Activated CD8-positive, alpha-beta memory T cell treated with anti-CD3 and anti-CD28 coated beads, Interleukin-2, amount 50 U/mL, for 4 hours (primary cell): ENCODE measurements at places on chromosomes 12 and 14.

GRCh38 chr14:31411218-31411727 is 9.1 kb downstream of the HEATR5A start:
- DNase-seq: no peak

- no peak for DNase-seq
Observed at GRCh38 chr12:128033473-128033872, 233.5 kb upstream of the TMEM132C start.

- no peak for DNase-seq
Observed at GRCh38 chr14:59085207-59085739, 103.2 kb upstream of the DAAM1 start.

DNA sequence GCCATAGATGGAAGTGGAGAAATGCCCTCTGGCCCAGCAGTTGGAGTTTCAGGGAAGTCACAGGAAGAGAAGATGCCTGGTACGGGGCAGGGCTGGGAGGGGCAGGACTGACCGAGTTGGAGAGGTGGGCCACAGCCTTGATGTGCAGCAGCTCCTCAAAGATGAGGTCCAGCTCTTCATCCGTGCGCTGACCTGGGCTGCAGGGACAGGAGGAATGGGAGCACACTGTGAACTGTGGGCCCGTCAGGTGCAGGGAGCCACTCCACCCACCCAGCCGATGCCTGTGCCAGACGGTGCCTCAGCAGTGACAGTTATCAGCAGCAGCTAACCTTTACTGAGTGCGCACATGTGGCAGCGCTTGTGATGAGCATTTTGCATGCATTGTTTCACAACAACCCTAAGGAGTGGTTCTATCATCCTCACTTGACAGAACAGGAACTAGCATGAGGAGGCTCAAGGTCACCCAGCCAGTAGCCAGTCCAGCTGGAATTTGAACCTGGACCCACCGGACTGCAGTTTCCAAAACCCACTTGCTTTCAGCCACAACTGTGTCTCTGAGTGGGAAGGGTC is 8.4 kb downstream of the RAPGEF3 start:
- DNase-seq: no peak

DNA sequence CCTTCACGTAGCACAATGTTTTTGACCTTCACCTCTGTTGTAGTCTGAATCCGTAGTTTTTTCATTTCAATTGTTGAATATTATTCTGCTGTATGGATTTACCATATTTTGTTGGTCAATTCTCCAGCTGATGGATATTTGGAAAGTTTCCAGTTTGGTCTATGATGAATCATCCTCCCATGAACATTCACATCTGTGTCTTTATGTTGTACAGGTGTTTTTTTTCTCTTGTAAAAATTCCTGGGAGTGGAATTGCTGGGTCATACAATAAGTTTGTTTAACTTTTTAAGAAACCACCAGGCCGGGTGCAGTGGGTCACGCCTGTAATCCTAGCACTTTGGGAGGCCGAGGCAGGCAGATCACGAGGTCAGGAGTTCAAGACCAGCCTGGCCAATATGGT is 36.7 kb upstream of the GNG2 start:
- no peak for DNase-seq

GRCh38 chr12:9118158-9118557 is 2.4 kb upstream of the A2M start:
- DNase-seq: no peak

DNA sequence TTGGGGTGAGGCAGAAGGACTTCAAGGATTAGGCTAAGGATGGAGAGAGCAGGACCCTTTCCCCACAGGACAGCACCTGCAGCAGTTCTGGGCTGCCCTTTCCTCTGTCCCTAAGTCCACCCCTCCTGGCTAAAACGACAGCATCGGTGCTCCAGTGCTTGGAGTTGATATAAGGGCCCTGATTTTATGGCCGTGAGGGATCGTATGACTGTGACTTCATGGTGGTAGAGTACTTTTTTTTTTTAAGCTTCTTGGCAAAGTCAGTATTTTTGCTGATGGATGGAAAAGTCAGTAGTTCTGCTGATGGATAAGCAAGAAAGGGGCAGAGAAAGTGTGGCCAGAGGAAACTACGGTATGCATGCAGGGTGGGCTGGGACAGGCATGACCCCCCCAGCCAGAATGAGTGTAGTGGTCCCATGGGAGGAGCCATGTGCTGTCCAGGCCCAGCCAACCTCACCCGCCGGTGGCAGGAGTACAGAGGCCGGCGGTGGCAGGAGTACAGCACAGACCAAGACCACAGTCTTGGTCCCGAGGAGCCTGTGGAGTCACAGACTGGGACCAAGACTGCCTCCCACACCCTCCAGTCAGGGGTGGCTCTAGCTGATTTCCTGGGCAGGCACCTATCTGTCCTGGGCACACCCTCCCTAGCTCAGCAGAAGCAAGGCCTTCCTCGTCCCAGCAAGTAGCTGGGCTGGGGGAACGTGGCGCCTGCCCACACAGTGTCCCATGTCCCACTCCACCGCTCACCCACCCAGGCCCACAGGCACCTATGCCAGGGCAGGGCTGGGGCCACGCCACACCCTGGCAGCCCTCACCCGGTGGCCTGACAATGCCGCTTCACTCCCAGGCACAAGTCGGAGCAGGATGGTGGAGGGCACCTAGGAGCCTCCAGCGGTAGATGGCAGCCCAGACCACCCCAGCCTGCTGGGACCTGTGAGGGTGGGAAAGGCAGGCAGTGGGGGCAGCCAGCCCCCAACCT is 46.3 kb downstream of the CCDC88C start:
- DNase-seq: no peak
